Suppressor macrophage (primary cell): ENCODE measurements at places on chromosomes 1 and 21.

DNA sequence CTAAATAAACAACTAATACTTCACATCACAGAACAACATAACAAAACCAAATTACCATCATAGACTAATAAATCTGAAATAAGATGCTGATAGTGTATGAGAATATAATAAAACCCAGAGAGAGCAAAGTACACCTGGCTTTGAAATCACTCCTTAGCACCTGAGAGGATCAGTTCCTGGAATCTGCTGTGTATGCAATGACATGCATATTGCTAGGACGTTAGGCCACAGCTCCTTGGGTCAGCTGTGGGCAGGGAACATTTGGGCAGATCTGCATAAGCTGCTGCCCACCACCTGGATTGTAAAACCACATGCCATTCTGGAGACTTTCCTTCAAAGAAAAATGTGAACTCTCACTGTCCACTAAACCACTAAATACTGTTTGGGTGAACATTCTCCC, 81.1 kb downstream of the NR5A2 start:
- no peak for DNase-seq

DNA sequence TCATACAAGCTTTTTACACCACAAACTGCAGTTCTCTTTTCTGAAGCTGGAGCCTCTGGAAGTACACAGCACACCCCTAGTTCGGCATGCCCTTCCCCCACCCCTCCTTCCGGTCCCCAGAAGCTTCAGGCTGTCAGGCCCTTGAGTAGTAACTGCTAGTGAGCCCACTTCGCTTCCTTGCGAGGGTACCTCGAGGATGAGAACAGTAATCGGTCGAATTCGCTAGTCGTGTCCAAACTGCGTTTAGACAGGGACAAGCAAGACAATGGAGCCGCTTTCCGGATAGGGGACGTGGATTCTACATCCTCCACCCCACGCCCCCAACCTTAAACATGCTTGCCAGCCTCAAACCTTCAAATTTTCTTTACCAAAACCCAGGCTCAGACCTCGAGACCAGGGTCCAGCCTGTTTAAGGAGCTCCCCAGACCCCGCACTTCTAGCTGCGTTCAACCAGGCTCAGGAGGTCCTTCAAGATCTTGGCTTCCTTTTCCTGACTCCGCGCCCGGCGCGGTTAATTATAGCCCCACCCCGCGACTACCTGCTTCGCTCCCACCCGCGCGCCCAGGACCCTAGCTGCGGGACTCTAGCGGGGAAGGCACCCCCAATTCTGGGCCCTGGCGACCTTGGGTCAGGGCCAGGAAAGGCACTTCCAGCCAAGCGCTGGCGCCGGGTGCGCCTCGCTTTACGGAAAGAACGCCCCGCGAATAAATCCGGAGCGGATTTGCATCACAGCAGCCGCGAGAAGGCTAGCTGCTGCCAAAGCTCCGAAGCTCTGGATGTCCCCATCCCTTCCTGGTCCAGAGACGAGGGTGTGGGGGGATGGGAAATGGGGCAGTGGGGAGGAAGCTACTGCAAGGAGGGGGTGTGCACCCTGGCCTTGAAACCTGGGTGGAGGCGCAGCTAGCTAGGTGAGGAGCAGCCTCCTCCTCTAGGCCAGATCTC, 8.1 kb upstream of the TSPAN1 start:
- no peak for DNase-seq

- DNase-seq, result no peak
These were observed 42.9 kb downstream of the ACTL8 start for GRCh38 chr1:17798011-17798410.

DNA sequence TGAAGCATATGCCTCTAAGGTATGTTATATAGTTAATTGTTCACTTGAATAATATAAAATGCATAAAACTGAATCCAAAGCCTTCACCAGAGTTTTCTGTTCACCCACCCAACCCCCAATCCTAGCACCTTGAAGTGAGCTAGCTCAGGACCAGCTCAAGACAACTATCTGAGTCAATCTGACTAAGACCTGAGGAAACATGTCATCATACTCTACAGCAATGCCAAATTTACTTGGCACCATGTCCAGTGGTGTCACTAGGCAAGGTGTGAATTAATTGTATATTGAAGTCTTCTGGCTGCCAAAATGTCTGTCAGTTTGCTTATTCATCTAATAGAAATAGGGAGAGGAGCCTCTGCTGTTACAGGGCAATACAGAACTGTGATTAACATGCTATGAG, 3.8 kb downstream of the DNASE2B start:
- DNase-seq, result no peak

DNA sequence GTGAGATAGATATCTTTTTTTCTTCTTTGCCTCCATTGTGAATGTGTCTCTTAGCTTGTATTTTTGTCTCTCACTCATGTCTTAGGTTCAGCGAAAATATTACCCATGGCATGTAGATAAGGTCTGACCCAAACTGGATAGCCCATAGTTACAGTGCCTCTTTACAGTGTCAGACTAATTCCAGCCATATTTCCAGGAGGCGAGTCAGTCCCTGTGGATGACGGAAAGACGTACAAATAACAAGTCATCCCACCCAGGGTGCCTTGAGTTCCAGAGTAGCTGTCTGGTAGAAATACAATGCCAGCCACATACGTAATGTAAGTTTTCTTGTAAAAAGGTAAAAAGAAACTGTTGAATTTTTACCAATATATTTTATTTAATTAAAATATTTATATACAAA, 157.3 kb downstream of the ZNF281 start:
- DNase-seq, result no peak

GRCh38 chr21:45739218-45740087, 95.9 kb downstream of the PCBP3 start:
- no peak for DNase-seq

DNA sequence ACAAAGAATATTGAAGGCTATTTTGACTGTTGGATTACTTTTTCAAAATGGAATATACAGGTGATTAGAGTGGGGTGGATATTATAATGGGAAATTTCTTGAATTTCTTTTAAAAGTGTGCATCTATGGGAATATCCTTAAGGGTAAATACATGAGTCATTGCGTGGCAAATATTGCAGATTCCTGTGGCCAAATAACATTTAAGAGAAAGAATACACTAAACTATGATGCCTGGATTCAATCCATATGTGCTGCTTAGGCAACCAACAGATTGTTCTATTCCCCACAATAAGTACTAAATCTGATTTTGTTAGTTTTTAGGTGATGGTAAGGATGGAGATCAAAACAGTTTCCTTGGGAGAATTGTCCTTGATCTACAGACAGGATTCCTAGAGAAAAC, 119.5 kb downstream of the HMCN1 start:
- DNase-seq, result no peak

DNA sequence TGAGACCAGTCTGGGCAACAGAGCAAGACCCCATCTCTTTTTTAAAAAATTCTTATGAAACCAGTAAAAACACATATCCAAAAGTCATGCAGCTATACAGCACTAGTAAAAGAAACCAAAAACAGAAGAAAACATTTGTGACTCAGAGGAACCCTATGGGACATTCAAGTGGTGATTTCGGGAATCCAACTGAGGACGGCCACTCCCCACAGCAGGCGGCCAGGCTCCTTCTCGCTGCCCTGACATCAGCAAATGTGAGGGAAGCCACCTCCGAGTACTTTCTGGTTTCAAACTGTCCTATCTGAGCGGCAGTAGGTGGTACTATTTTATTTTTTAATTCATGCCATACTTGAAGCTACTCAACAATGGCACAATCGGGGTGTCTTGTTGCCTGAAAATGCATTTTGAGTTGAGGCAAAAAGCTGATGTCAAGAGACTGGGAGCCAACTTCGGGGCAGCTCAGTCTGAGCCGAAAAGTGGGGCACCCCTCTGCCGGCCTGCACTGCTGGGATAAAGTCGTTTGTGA, 3.3 kb downstream of the SUMO3 start:
- no peak for DNase-seq

DNA sequence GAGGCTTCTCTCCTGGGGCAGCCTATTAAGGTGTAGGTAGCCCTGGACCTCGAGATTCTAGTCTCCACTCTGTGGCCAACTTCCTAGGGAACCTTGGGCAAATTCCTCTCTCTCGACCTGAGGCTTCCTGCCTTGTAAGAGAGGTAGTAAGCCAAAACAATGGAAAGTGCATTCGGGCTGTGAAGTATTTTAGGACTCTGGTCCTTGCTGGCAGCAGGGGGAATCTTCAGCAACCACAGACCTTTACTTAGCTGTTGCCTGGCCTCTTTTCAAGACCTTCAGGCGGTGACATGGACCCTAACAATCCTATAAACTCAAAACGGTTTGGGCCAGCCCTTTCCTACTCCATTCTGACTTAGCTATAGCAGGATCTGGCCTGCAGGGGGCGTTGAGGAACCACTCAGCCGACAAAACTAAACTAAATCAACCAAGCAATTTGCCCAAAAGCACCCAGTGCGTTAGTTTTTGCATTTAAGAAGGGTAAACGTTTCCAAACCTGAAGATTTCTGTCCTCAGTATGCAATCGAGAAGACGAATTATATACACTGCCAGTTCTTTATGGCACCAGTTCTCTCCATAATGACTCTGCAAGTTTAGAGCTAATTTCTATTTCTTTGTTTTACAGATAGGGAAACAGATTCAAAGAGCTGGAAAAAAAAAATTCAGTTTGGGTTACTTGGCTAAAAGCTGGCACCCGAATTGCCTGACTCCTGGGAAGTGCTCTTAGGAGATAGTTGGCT, 10.9 kb upstream of the SESN2 start:
- DNase-seq, result peak; percentile 88

- DNase-seq, result no peak
These were observed 6.4 kb downstream of the ACTN2 start for GRCh38 chr1:236692742-236693141.

DNA sequence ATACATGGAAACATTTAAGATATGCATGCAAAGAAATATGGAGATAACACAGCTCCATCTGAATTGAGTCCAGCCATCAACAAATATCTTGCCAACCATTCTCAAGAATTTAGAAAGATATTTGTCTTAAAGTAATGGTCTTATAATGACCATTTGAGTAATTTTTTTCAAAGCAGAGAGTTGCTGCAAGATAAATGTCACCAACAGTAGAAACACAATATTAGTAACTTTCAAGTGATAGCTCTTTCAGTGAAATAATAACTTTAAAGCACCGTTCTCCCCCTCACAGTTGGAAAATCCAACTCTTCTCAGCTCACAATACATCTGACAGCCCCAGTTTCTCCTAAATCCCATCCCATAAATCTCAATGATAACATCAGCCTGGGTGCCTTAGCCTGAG, 481.0 kb upstream of the ADAMTS5 start:
- DNase-seq, result no peak

- DNase-seq, result peak; percentile 93
These were observed at the start of gene SPSB1 for GRCh38 chr1:9292361-9293240. TSS of gene SPSB1 (plus strand) at chr1:9292894. CDS start at chr1:9355892, 62,998 bp downstream.

- DNase-seq, result no peak
These were observed 46.6 kb upstream of the GALNT2 start for GRCh38 chr1:230020451-230020850.
